ENCODE measurements at places on chromosomes 7 and 10.

- no peak for DNase-seq
Observed at GRCh38 chr7:134804351-134804750, 24.9 kb downstream of the CALD1 start.

GRCh38 chr10:4645836-4646235, 180.2 kb upstream of the AKR1E2 start:
- no peak for DNase-seq

- no peak for DNase-seq
Observed at GRCh38 chr10:81877596-81877995, 2.6 kb downstream of the NRG3 start.

- DNase-seq, result no peak
Observed at GRCh38 chr10:79392020-79392398, 44.7 kb downstream of the PPIF start.

- DNase-seq, result peak; percentile 87
Observed at GRCh38 chr7:3267966-3268690, 32.9 kb upstream of the SDK1 start.

DNA sequence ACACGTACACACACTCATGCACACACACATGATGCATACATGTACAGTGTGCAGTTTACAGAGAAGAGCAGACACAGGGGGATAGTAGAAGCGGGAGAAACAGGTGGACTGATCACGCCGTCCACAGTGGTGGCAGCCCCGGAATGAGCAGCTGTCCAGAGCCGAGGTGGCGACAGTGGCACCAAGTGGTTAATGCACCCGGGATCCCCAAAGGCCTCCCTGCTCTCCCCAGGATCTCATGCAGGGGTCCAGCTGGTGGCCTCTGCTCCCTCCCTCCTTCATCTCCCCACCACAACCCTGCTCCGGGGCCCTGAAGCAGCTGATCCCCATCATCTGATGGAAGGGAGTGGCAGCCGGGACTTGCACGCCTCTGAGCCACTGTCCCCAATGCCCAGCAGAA, 29.7 kb downstream of the TMEM130 start:
- DNase-seq, result no peak

DNA sequence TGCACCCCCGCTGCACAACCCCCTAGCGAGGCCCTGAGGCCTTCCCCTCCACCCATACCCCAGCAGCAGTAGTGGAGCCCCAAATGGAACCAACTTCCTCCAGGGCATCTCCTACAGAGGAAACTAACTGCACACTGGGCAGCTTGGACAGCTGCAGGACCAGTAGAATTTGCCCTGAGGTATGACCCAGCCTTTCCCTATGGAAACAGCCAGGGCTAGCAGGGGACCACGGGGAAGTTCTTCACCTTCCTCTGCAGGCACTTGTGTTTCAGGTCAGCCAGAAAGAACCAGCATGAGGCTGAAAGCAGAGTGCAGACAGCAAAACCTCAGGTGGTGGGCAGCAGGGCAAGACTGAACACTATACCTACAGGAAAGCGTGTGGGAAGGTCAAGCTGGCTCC, 5.7 kb upstream of the EEPD1 start:
- no peak for DNase-seq

- no peak for DNase-seq
Observed at GRCh38 chr10:88515235-88515634, 67.9 kb downstream of the RNLS start.

DNA sequence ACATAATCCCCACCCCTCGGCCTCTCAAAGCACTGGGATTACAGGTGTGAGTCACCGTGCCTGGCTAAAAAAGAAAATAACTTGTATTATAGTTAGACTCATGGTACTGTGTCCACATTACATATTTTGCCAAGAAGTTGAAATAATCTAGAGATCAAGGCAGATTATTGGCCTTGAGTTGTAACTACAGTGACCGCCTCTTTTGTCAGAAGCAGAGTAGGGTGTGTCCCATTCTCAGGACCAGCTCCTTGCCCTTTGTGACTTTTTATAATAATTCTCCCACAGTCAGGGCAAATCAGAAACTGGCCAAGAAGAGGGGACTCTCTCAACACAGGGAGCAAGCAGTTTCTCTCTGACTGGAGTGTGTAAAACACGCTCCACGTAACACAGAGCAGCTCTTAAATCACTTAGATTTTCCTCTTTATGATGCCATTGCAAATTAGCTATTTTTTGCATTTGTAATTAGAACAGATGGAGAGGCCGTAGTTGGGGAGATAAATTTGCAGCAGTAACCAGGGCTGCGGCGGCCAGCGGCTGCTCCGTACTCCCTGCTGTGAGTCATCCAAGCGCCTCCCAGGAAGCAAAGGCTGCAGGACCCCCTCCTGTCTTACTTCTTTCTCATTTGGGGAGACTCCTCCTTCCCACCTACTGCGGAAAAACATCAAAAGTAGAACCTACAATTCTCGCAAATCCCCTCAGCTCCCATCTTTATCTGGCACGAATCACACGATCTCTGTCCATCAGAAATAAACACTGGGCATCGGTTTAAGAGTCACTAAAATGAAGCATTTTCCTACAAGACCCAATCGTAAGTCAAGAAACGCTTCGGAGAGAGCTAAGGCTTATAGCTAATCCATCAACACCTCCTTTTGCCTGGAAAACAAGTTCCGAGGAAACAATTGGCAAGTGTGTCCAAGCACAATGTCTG, 32.1 kb upstream of the MSRB2 start:
- peak; percentile 58 for DNase-seq

DNA sequence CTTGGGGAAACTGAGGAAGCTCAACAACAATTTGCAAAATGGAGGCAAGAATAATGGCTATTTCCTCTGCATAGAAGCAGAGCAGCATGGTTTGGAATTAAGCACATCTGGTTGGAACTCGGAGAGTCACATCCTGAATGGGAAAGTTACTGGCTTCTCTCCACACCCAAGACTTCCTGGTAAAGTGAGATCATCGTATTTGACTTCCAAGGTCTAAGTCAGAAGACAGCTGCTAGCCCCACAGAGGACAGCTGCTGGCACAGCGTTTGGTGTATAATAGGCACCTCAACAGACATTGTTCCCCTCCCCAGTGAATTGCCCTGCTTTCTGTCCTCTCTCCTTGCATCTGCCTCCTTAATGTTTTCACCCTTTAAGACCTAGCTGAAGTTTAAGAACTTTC, 37.0 kb upstream of the NRF1 start:
- peak; percentile 92 for DNase-seq

GRCh38 chr10:82815680-82816079, 940.7 kb downstream of the NRG3 start:
- DNase-seq, result no peak

DNA sequence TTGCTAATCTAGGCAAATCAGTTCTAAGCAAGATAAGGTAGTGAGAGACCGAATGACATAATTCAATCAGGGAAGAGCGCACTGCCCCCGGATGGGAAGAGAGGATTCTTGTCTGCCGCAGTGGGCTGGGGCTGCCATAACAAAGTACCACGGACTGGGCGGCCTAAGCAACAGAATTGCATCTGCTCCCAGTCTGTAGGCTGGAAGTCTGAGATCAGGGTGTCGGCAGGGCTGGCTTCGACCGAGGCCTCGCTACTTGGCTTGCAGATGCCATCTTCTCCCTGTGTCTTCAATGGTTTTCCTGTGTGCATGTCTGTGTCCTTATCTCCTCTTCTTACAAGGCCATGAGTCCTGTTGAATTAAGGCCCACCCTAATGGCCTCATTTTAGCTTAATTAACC, 59.7 kb upstream of the TMEM72 start:
- no peak for DNase-seq

GRCh38 chr7:36459236-36459960, 69.7 kb downstream of the ANLN start:
- no peak for DNase-seq

DNA sequence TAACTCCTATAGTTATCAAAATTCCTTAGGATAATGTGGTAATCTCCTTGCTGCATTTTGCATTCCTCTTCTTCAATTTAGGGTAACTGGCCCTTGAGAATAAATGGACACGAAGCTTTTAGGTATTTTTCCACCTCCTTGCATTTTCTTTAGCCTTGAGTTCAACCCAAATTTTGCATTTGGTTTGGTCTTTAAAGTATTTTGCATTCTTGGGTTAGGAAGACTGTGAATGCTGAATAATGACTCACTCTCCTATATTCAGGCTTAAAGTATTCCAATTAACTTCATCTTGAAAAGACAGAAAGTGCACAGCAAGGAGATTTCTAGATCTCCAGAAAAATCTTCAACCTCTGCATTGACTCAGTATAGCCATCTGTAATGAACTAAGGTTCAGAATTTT, 47.3 kb downstream of the TFPI2 start:
- DNase-seq, result no peak

DNA sequence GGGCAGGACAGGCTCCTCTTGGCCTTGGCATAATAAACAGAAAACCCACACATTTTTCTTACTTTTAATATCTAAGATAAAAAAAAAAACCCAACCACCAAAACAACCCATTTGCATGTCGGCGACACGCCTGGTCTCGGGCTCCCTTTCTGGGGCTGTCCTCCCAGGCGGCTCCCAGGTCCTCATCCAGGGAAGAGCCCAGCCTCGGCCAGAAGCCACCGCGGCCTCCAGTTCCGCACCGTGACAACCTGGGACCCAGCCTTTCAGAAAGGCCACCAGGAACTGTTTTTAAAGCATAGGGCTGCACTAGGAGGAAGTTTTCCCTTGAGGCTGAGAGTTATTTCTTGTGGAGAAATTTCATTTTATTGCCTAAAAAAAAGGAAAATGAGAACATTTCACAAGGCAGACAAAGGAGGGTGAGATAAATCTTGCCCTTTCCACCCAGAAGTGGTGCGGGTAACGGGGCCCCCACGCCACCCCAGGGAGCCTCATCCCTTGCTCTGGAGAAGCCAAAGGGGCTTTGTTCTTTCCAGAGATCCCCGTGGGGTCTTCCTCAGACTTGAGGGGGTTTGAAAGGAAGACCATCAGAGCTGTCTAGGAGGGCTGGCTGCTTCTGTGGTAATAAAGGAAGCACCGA, 39.2 kb upstream of the MKRN1 start:
- peak; percentile 46 for DNase-seq

GRCh38 chr10:33141251-33141650, 183.2 kb upstream of the ITGB1 start:
- no peak for DNase-seq

DNA sequence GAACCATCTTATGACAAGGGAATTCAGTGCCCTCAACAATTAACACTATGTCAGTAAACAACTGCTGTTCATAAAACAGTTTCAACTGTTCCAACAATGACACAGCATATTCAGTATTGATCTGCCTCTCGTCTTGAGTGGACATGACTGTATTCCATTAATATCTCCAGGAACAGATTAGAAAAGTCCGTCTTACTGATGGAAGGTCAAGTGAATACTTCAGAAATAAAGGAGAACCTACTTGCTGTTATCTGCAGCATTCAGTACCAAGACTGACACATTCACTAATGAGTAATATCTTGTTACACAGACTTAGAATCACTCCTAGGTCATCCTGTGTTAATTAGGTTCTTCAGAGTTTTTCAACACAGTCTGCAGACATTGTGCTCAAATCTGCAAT, 12.1 kb downstream of the KBTBD2 start:
- DNase-seq, result no peak

GRCh38 chr7:106369352-106369751, 84.6 kb upstream of the NAMPT start:
- no peak for DNase-seq

GRCh38 chr7:109641445-109641844, 1071.8 kb downstream of the DNAJB9 start:
- DNase-seq, result no peak

DNA sequence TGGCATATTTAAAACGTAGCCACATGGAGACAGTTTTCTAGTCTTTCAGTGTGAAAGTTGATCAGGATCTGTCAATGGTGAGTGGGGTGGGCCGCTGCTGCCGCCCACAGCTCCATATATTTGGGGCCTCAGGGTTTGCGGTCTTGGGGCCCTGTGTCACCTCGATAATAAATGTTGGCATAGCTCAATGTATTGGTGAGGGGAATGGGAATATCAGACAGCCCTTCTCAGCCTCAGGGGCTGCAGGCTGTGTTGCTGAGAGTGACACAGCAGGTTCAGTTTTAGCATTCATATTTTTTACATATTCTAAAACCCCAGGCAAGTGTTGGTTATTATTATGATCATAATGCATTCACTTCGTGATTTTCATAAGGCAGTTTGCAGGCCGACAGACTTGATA, 5.3 kb downstream of the CDH23 start:
- DNase-seq, result no peak

DNA sequence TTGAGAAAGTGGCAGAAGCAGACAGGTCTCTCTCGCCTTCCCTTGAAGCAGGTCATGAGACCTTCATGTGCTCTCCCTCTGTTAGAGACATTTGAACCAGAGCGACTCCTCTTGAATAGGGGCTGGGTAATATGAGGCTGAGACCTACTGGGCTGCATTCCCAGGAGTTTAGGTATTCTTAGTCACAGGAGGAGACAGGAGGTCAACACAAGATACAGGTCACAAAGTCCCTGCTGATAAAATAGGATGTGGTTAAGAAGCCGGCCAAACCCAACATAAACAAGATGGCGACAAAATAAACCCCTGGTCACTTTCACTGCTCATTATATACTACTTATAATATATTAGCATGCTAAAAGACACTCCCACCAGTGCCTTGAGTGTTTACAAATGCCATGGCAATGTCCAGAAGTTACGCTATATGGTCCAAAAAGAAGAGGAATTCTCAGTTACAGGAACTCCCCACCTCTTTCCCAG, 43.5 kb upstream of the MSRB2 start:
- DNase-seq, result no peak

DNA sequence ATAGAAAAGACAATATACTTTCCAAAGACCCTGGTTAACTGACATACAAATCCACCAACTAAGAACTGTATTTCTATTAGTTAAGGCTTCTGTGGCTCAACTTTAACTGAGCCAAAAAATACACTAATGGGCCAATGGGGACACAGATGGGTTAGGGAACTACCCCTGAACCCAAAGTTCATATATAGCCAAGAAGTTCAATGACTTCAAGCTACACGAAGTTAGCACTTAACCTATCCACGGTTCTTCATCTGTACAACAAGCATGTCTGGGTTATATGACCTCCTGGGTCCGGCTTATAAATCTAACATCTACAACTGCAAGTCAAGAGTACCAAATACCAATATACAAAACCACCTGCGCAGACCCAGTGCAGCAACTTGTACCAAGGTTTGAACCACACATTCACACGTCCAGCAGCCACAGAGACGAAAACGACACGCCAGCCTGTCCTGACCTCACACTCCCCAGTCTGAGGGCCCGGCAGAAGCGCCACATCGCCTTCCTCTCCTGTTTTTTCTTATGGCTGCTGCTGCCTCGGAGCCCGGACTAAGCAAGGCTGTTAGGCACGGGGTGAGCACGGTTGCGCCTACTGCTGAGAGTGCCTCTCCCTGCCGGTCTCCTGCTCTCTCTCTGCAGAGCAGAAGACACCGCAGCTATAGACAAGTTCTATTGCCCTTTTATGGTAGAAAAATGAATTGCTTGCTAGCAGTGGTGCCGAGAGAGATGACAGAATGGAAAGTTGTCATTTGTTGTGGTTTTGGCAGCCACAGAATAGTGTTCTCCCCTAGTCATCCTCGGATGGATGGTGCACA, 86.3 kb downstream of the RNF216 start:
- DNase-seq, result peak; percentile 92
